Testis (tissue), 5 donors: ENCODE measurements at places on chromosomes 6 and 20. TPM values are rescaled to one million over a fixed set of nuclear protein-coding genes. Genes with fewer than 3 reads are reported as not detected.

DNA sequence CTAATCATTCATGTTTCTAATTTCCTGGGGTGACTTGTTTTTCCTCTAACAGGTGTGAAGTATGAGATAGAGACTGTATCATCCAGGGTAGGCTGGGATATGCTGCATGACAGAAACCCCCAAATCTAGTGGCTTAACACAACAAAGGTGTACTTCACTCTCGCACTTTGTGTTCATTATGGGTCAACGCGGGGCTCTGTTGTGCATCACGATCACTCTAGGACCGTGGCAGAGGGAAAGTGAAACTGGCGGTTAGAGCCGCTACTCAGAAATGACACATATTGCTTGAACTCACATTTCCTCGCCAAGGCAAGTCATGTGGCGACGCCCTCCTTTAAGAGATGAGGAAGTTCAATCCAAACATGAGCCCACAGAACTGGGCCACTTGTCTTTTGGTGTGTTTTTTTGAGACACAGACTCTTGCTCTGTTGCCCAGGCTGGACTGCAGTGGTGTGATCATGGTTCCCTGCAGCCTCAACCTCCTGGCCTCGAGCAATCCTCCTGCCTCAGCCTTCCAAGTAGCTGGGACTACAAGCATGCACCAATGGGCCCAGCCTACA, 41.3 kb downstream of the PCNA start:
- H3K27ac ChIP-seq: peak overlapping the region; percentile 5
- H3K27me3 ChIP-seq: no peaks in the 10 kb centered on the region
- peak; percentile 73 for DNase-seq
- peaks cover 6% of the 10 kb centered on the region for H3K4me1 ChIP-seq

Gene HLA-DRA
- polyA plus RNA-seq: 626 TPM

Gene TSHZ2
- 13.0 TPM for polyA plus RNA-seq

GRCh38 chr6:44522871-44523270, 135.4 kb downstream of the CDC5L start:
- H3K27ac ChIP-seq: no peak overlapping the region
- no peaks in the 10 kb centered on the region for H3K27me3 ChIP-seq
- no peak overlapping the region for H3K4me3 ChIP-seq

Gene ARHGAP40
- 3.2 TPM for polyA plus RNA-seq

Gene KCNQ5
- polyA plus RNA-seq: 0.73 TPM

Gene MOCS3
- 6.5 TPM for polyA plus RNA-seq

- no peaks in the 10 kb centered on the region for H3K27me3 ChIP-seq
- no peaks in the 10 kb centered on the region for H3K4me1 ChIP-seq
- H3K27ac ChIP-seq: no peak overlapping the region
- H3K36me3 ChIP-seq: no peaks in the 10 kb centered on the region
These were observed 5.9 kb downstream of the HCRTR2 start for GRCh38 chr6:55180258-55180657.

Gene SNAP25
- 8.0 TPM for polyA plus RNA-seq

DNA sequence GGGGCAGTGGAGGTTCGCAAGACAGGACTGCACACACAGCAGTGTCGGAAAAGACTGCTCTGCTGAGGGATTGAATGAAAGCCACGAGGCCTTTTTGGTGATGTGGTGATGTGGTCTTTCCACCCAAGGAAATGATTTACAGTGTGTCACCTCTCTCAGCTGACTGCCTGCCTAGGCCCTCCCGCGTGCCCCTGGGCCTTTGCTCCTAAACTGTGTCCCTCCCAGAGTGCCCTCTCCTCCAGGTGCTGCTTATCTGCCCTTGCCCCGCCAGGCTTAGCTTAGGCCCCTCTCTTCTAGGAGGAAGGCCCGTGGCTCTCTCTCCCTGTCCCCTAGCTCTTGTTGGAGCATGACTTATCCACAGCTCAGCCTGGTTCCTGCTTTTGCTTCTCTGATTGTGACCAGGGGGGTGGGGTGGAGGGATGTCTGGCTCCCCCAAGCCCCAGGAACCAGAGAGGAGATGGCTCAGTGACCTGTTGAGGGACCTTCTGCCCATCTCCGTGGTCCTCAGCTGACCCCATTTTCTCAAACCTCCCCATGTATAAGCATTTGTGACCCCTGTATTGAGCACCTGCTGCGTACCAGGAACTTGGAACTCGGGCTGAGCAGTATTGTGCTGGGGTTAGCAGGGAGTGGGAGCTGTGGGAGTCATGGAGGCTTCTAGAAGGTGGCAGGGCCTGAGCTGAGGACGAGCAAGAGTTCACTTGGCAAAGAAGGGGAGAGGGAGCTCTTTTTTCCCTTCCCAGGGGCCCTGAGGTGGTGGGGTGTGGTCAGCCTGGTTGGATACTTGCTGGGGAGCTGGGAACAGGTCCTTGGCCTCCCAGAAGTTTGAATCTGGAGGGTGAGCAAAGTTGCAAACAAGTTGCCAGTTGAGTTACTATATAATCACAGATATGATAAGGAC, 2.2 kb downstream of the SRC start:
- H3K4me3 ChIP-seq: no peak overlapping the region
- DNase-seq: peak; percentile 78
- H3K27ac ChIP-seq: peak overlapping the region; percentile 90
- no peaks in the 10 kb centered on the region for H3K36me3 ChIP-seq
- H3K4me1 ChIP-seq: peaks cover 39% of the 10 kb centered on the region
- no peaks in the 10 kb centered on the region for H3K27me3 ChIP-seq

DNA sequence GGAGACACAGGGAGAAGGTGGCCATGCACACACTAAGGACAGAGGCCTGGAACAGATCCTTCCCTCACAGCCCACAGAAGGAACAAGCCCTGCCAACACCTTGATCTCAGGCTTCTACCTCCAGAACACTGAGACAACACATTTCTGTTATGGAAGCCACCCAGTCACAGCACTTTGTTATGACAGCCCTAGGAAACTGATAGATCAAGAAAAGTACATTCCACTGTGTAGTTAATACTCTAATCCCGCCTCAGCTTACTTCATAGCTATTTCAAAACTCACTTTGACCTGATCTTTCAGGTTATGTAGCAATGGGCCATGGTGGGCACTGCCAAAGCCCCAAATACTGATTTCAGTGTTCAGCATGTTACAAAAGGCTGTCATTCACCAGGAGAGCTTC, 66.8 kb downstream of the CD24 start:
- no peaks in the 10 kb centered on the region for H3K27me3 ChIP-seq
- no peaks in the 10 kb centered on the region for H3K4me1 ChIP-seq
- no peak for DNase-seq
- no peaks in the 10 kb centered on the region for H3K36me3 ChIP-seq
- no peak overlapping the region for H3K4me3 ChIP-seq

DNA sequence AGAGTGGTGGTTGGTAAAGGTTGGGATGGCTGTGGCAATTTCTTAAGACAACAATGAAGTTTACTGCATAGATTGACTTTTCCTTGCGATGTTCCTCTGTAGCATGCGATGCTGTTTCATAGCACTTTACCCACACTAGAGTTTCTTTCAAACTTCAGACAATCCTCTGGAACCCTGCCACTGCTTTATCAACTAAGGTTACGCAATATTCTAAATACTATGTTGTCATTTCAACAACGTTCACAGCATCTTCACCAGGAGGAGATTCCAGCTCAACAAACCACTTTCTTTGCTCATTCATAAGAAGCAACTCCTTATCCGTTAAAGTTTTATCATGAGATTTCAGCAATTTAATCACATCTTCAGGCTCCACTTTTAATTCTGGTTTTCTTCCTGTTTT, 161.2 kb upstream of the NRSN1 start:
- no peak for DNase-seq
- no peak overlapping the region for H3K27ac ChIP-seq
- no peaks in the 10 kb centered on the region for H3K27me3 ChIP-seq
- H3K4me1 ChIP-seq: no peaks in the 10 kb centered on the region
- H3K36me3 ChIP-seq: no peaks in the 10 kb centered on the region
- H3K4me3 ChIP-seq: no peak overlapping the region

DNA sequence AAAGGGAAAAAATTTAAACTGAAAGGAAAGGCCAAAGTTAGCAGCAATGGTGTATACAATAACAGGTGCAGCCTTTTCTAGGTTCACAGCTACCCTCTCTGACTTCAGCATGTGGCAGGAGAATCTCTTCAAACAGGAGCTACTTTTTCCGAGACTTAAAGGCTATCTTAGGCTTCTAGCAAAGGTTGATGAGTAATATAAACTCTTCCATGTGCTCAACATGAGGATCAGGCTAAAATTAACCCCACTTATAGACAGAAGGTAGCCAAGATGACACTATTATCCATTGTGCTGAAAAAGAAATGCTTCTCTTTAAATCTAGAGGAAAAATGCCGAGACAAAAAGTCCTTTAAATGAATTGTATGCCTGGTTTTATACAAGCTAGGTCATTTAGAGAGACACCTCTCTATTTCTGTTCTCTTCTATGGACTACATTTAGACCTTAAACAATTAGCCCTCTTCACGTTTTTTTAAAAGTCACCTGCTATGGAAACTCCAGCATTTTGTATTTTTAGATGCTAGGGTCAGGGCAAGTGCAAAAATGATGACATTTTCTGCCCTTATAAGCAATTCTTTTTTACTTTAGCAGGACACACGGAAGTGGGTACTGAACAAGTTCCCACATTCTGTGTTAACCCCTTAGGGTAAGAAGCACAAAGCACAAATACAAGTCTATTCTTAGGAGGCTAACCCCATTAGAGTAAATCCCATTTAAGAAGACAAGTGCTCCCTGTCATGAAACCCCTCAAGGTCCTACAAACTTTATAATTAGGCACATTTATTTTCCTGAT, 216.8 kb upstream of the CITED2 start:
- no peaks in the 10 kb centered on the region for H3K36me3 ChIP-seq
- no peaks in the 10 kb centered on the region for H3K27me3 ChIP-seq
- peak overlapping the region; percentile 0 for H3K27ac ChIP-seq
- H3K4me1 ChIP-seq: peaks cover 43% of the 10 kb centered on the region
- DNase-seq: no peak
- H3K4me3 ChIP-seq: no peak overlapping the region

Gene TMEM181
- polyA plus RNA-seq: 41.4 TPM

Gene BANF2
- 133 TPM for polyA plus RNA-seq

Gene CDC25B
- 14.4 TPM for polyA plus RNA-seq

DNA sequence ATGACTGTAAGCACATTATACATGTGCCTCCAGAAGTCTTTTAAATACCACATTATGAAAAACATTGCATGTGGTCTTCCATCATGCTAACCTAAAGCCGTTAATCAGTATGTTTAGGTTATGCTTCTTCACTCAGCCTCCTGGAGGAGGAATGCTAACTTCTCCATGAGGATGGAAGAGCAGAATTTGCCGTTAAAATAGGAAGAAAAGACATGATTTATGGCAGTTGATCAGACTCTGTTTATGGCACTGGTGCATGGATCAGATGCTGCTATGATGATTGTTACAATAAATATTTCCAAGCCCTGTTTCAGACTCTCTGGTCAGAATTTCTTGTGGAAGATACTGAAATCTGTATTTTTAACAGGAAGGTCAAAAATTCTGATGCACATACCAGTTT, 31.7 kb downstream of the MAP3K4 start:
- H3K27me3 ChIP-seq: no peaks in the 10 kb centered on the region
- H3K27ac ChIP-seq: no peak overlapping the region
- H3K4me3 ChIP-seq: no peak overlapping the region
- no peak for DNase-seq

Gene PRKN
- polyA plus RNA-seq: 19.1 TPM

DNA sequence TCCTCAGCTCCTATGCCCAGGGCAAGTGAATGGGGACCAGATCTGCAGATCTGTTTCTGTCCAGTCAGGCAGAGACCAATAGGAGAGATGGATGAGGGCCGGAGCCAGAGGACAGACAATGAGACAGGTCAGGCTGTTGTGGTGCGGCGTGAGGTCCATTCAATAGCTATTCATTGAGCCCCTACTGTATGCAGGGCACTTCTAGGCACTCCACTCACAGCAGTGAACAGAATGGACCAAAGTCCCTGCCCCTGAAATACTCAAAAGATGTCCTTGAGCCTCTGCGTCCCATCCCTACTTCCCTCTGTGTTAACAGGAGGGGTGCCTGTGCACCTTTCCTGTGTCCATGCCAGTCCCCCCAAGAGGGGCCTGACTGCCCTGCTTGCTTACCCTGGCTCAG, 8.5 kb upstream of the TULP1 start:
- H3K4me1 ChIP-seq: no peaks in the 10 kb centered on the region
- H3K27me3 ChIP-seq: no peaks in the 10 kb centered on the region
- no peaks in the 10 kb centered on the region for H3K36me3 ChIP-seq
- no peak overlapping the region for H3K4me3 ChIP-seq
- no peak for DNase-seq

Gene UBE2V1
- 121 TPM for polyA plus RNA-seq

Gene GHRH
- polyA plus RNA-seq: not detected

DNA sequence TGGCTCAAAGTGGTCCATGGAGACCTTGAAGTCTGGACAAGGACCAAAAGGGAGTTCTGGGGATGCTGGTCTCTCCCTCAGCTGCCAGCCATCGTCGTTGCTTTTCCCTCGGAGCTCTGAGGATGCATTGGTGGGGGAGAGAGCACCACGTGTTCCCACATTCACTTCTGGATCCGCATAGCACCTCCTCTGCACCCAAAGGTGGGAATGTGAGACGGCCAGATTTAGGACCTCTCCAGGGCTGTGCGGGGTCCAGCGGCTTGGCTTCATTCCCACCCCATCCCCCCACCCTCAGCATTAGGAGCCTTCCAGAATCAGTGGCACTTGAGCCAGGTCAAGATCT, 1.1 kb downstream of the EPB41L1 start:
- H3K27ac ChIP-seq: no peak overlapping the region
- DNase-seq: no peak
- H3K36me3 ChIP-seq: no peaks in the 10 kb centered on the region
- H3K4me1 ChIP-seq: peaks cover 38% of the 10 kb centered on the region
- no peaks in the 10 kb centered on the region for H3K27me3 ChIP-seq
- H3K4me3 ChIP-seq: no peak overlapping the region
